ENCODE measurements at places on chromosomes 3 and 15.

GRCh38 chr3:149717391-149718056, 34.8 kb downstream of the COMMD2 start:
- peak; percentile 67 for DNase-seq

GRCh38 chr3:132265028-132265427, 52.2 kb upstream of the ACP3 start:
- no peak for DNase-seq

- no peak for DNase-seq
Observed at GRCh38 chr15:54839379-54839778, 357.4 kb downstream of the RSL24D1 start.

DNA sequence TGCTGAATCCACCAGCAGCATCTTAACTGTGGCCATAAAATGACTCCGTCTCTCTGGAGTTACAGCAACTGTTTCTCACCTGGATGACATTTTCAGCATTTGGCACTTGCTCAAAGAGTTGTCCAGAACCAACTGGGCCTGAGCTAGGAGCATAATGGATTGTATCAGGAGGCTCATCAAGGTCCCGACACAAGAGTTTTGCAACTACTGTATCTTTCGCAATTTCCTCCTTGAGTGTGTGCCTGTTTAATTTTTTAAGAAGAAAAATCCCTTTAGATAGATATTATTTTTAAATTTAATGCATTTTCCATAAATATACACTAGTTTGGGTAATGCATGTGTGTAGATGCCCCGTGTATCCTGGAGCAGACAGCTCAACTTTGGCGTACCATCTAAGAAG, 44.3 kb upstream of the C3orf49 start:
- DNase-seq, result no peak

GRCh38 chr3:179455954-179456353, 4.7 kb upstream of the GNB4 start:
- DNase-seq, result no peak

DNA sequence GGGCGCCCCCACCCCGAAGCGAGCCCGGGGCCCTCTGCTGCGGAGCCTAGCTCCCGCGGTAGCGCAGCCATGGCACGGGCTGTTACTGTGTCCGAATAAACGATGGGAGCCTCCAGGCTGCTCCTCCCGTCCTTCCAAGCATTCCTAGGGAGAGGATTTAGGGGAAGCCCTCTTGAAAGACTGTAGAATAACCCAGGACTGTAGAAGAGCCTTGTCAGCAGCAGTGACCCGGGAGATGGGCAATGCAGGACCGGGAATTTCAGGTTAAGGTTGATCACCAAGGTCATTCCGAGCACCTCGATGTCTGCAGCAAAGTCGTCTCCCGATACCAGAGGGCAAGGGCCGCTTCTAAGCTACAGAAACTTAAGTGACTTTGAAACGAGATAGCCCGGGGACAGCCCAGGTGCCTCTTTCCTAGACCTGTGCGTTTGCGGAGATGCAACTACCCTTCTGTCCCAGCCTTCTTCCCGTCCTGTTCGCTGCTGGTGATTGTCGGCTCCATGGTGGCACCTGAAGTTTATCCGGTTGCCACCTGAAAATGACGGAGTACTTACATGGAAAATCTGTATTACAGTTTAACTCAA, 753 bp upstream of the MYO5A start:
- DNase-seq, result peak; percentile 10

DNA sequence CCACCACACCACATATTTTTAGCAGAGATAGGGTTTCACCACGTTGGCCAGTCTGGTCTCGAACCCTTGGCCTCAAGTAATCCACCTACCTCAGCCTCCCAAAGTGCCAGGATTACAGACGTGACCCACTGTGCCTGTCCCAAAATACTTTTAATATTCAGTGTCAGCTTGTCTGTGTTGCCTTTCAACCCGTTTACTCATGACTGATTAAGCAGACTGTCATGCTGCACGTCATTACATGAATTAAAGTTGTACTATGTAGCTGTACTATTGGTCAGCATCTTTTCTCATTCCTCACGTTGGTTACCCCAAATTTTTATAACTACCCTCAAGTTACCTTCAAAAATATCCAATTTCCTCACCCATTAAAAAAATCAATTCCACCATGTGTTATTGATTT, 48.7 kb upstream of the GADL1 start:
- DNase-seq, result no peak

- no peak for DNase-seq
Observed at GRCh38 chr3:111714305-111714704, 119.2 kb upstream of the ZBED2 start.

GRCh38 chr3:46990573-46991374, 11.3 kb downstream of the NBEAL2 start:
- no peak for DNase-seq

GRCh38 chr3:14837186-14837877, 18.6 kb downstream of the FGD5 start:
- no peak for DNase-seq

DNA sequence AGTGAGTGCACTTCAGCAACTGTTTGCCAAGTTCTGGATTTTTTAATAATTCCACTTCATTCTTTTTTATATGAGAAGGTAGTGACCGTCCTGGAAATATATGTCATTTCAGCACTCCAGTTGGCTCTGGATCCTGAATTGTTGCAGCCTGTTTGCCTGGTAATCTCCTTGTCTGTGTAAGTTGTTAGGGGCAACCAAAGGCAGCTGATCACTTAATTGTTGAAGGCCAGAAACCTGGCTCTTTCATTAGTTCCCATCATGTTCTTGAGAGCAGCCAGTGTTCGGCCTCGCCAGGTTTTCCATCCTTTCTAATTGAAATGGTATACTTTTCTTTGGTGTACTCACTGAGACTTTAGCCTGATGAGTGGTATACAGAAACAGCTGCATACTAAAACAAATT, 168.6 kb downstream of the SOX2 start:
- DNase-seq, result no peak

GRCh38 chr3:61530355-61530754, 31.0 kb upstream of the PTPRG start:
- no peak for DNase-seq

DNA sequence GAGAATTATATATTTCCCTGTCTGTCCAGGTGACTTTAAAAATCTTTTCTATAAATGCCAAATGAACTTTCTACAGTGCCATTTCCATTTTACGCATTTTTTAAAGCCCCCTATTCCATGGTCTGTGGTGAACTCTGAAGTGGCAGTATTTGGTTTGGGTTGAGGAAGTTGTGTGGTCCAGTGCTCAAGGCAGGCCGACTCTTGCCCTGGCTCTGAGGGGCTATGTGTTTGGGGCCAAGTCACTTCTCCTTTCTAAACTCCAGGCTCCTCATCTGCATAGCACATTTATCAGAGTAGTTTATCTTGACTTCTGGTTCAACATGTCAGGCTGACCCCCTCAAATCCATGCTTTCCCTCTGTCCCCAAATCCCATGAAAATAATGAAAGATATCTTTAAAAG, 14.1 kb downstream of the TTC21A start:
- DNase-seq, result no peak

DNA sequence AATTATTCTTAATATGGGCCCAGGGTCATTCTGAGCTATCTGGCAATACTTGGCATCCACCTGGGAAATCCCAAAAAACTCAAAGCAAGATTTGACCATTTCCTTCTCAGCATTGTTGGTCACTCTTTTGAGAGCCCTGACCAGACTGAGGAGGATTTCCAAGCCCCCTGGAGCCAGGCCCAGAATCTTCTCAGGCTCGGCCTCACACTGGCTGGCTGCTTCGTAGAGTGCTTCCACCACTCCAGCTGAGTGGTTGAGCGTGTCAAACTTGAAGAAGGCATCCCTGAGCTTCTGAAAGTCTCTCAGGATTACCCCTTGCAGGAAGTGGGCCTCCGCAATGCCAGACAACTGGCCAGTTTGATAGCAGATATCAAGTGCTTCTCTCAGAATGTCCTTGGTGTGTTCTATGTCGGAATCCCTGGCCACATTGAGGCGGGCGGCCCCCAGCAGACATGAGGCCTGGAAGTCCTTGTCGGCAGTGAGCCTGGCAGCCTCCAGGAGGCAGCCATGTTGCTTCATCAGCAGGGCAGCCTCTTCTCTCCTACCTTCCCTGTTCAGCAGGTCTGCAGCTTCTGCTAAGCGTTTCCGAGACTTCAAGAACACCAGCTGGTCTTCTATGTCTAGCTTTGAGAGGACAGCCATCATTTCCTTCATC, 68.9 kb upstream of the DCLK3 start:
- DNase-seq, result no peak

DNA sequence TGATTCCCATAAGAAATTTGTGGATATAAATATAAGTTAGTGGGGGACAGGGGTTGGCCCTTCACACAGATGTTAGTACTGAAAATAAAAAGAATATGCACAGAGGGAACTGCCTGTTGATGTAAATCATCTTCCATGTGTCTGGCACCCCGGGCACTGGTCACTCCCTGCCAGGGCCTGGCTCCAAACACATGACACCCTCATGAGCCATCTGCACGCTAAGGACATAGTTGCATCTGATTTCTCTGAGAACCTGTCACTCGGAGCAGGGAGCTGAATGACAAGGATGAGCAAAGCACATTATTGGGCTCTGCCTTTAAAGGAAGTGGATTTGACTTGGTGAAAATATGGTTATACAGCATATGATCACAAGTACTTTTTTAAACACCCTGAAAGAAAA, 66.2 kb upstream of the TSC22D2 start:
- DNase-seq, result no peak

DNA sequence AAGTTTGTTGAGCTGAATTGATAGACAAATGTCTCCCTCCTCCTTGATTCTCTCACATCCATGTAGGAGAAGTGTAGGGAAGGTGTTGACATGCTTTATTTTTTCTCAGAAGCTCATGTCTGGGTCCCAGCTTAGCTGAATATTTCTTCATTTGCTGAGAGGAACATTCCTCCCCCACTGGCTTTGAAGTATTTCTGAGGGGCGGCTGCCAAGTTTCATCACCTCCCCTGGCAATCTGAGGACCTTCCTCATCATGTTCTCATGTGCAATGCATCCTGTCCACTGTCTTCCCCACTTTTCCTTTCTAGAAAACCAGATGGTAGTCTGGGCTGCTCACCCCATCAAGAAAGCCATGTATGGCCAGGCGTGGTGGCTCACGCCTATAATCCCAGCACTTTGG, 168.9 kb upstream of the RGMA start:
- DNase-seq, result no peak

DNA sequence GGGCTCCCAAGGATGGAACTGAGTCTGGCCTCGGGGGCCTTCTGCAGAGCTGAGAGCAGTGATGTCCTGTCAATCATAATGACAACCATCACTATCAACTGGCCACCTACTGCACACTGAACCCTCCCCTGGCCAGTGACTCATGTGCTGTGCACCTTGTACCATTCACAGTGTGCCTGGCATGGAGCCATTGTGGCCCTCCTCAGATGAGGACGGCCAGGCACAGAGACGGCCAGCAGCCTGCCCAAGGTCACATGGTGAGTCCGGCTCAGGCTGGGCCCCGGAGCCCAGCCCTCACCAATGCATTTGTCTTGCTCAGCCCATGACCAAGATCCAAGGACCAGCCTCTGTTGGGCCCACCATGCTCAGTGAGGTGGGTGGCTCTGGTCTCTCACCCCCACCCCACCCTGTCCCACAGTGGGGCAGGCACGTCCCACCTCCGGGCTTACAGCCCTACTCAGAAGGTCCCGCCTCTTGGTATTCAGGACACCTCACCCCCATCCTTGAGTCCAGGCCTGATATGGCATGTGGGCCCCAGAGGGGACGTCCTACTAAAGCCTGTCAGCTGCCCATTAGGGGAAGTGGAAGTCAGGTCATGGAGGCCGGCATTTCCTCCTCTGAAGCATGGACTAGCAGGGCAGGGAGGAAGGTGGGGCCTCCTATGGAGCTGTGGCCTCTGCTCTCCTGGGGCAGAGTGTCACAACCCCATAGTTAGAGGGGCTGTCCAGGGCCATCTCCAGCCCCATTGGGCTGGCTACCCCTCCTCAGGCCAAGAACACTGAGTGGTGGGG, 35.9 kb upstream of the TMEM115 start:
- peak; percentile 16 for DNase-seq

DNA sequence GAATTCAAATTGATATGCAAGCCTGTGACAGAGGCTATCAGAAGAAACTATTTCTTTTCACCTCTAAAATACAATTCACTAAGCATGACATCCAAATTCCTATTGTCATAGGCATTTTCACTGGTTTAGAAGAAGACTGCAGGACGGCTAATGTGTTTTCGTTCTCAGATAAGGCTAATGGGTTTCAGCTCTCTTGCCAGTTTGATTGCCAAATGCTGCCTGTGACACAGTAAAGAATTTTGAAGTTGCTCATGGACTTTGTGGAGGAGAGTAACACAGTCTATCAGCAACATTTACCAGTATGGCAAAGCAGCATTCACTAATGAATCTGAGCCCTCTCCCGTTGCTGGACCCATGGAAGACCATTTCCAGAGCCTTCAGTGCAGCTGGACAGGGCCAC, 948.1 kb downstream of the FHIT start:
- DNase-seq, result no peak

- no peak for DNase-seq
Observed at GRCh38 chr15:72315706-72316370, 4.1 kb downstream of the CELF6 start.

DNA sequence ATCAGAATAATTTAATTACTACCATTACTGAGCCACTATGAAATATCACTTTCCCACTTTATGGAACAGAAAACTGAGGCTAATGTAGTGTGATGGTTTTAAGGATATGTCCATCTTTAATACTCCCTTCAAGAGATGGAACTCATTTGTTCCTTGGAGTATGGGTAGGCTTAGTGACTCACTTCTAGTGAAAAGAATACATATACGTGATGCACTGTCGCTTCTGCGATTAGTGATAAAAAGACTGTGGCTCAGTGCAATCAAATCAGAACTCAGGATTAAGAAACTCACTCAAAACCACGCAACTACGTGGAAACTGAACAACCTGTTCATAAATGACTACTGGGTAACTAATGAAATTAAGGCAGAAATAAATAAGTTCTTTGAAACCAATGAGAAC, 216.6 kb downstream of the SUCLG2 start:
- no peak for DNase-seq

DNA sequence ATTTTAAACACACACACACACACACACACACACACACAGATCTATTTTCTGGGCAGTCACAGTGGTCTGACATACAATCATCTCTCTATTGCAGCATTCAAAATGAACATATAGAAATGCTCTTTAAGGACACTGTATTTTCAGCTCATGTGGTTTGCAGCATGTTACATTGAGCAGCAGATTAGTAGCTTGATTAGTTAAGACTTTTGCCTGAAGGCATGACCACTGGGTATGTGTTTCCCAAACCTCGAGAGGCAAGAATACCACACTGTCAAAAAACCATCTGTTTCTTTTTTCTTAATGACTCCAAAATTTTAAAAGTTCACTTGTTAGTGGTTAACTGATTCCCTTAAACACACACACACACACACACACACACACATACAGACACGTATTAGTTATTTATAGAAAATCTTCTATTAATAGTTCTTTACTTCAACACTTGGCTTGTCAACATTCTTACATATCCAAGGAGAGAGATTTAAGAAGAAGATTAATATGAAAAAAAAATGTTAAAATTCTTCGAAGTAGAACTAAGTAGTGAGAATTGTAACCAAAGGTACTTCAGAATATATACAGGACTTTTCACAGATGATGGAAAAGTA, 518.2 kb downstream of the CADM2 start:
- no peak for DNase-seq

Measured in kidney capillary endothelial cell (primary cell).